Amniotic stem cell (primary cell): ENCODE measurements at places on chromosomes 2 and 18.
A peak's percentile ranks its signal among the peaks of the same experiment; 100 is the strongest.

GRCh38 chr2:27640722-27641245 lies 11.9 kb downstream of the GPN1 start:
- DNase-seq = no peak

DNA sequence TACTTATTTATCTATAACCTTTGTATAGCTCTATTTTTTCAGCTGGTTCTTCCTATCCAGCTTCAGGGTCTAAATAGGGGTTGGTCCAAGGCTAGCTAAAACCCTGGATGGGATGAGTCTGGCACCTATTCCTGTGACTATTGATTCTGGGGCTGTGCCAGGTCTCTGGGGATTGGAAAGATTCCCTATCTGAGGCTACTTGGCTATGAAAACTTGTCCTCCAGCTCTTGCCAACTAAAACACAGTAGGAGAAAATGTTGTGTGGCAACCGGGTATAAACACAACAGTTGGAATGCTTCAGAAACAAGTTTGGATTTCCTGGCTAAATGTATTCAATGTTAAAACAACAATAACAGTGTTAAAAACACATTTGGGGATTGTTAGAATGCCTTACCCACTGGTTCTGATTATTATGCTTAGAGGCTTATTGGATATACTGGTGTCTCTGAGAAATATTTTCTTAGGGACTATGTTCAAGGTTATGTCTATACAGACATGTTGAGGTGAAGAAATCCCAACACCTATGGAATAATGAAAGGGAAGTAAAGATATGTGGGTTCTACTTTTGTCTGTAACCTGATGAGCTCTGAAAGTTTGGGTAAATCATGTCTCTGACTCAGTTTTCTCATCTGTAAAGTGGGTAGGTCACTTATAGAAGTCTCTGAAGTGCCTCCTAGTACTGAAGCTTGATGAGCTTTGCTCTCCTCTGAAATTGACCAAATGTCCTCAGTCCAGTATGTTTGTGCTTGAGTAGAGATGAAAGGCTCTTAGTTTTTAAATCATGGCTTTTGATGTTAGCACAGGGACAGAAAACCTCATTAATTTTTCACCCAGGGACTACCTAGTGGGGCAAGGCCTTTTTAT lies 460.7 kb downstream of the MTX2 start:
- no peak for DNase-seq

DNA sequence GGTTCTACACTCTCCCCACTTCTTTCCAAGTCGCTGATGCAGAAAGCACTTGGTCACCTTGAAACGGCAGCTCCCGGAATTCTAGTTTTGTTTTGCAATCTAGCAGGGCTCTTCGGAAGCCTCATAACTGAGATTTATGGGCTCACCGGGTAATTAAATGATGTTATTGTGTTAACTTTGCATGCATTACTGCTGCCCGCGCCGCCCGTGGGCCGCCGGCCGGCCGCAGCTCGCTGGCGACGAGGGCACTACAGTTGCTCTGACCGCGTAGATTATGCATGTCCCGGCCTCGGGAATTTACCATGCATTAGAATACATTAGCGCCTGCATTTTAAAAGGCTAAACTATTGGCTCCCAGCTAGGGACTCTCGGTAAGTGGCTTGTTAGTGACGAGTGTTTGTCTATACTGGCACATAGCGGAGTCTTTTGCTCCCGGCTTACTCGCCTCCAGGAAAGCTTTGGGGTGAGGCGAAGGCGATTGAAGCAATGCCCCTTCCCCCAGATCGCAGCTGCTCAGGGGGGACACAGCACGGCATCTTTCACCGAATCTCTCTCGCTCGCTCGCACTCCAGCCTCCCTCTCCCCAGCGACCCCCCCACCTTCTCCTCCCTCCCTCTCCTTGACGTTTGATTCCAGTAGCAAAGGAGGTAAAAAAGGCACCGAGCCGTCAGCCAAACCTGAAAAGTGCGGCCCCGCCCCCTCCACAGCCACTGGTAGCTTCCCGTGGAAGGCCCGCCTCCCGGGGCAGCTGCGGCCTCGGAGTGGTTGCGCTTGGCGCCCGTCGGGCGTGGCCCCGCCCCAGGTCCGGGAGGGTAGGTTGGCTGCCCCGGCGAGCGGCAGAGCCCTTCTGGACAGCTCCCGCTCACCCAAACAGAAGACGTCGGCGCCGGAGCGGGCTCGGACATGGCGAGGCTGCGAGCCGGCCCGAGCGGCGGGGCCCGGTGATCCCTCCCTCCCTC lies at the start of gene ONECUT2:
Gene ONECUT2 (plus strand): TSS at position 839 of the 959 bp plus-strand sequence. CDS start 343 bp downstream, outside the sequence.
- peak; percentile 85 for DNase-seq

- no peak for DNase-seq
These were observed 10.9 kb downstream of the GNLY start for GRCh38 chr2:85704800-85705679.

- DNase-seq = no peak
These were observed 80.3 kb downstream of the TMEM17 start for GRCh38 chr2:62425684-62426083.

DNA sequence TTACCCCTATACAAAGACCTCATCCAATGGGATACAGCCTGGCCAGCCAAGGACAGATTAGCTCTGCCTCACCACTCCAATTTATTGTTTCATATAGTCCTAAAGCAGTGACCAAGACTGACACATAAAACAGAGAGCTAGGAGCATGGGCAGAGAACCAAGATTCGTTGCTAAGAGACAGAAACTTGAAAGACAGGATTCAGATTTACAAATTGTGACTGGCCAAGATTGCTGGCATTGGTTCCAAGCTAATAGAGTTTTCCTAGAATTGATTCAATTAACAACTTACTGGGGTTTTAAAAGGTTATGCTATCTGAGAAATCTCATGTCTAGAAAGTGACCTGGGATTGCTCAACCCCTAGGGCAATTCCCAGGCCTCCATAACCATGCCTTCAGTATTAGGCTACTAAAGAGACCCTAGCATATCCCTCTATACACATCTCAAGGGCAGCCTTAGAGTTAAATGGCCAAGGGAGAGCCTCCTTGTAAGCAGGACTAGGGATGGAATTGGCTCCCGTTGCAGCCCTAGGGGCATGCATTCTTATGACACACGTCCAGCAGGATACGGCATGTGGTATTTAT lies 75.6 kb downstream of the ICOS start:
- DNase-seq = no peak

GRCh38 chr2:41379496-41380221 lies 668.2 kb upstream of the PKDCC start:
- no peak for DNase-seq

- DNase-seq = no peak
These were observed 109.1 kb upstream of the FBXO11 start for GRCh38 chr2:48015421-48015820.

GRCh38 chr2:206989311-206989710 lies 50.0 kb downstream of the CPO start:
- DNase-seq = no peak

GRCh38 chr2:69680001-69680675 lies 36.6 kb upstream of the AAK1 start:
- DNase-seq = no peak

DNA sequence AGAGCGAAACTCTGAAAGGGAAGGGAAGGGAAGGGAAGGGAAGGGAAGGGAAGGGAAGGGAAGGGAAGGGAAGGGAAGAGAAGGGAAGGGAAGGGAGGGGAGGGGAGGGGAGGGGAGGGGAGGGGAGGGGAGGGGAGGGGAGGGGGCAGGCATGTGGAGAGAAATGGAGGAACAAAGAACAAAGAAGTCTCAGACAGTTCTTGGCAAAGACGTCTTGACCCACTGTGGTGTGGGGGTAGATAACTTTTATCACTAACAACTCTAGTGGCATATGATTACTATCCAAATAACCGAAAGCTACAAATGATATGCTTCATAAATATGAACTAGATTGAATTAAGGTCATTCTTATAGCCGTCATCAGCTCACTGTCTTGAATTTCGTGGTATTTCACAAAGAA lies 3.2 kb downstream of the UPP2 start:
- DNase-seq = no peak
